Activated T-cell treated with anti-CD3 and anti-CD28 coated beads, Interleukin-2, amount 50 U/mL, for 24 hours (primary cell): ENCODE measurements at places on chromosomes 6 and 20.

GRCh38 chr6:114020196-114020595 lies 49.2 kb upstream of the HDAC2 start:
- DNase-seq = no peak

GRCh38 chr6:17962436-17963031 lies 24.9 kb downstream of the KIF13A start:
- DNase-seq = no peak

- DNase-seq = no peak
Measured at GRCh38 chr6:136790411-136791295, 1.6 kb downstream of the MAP3K5 start.

DNA sequence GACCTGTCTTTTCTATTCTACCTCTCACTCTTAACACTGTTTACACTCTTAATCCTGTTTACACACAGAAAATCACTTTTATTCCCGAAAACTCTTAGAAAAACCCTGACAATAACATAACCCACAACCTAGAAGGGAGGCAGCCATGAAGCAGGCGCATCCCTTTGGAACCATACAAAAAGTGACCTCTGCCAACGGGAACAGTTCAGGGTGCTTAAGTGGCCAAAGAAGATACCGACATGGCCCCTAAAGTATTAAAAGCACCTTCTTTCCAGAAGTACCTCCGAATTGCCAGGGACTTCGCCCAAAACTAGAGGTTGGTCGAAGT lies 490 bp downstream of the MMUT start:
- no peak for DNase-seq

GRCh38 chr6:111691345-111692225 lies 85.9 kb upstream of the TRAF3IP2 start:
- DNase-seq = no peak

- no peak for DNase-seq
Measured at GRCh38 chr6:135222623-135223022, 41.5 kb downstream of the MYB start.

GRCh38 chr20:32839227-32839981 lies 19.3 kb upstream of the EFCAB8 start:
- no peak for DNase-seq

DNA sequence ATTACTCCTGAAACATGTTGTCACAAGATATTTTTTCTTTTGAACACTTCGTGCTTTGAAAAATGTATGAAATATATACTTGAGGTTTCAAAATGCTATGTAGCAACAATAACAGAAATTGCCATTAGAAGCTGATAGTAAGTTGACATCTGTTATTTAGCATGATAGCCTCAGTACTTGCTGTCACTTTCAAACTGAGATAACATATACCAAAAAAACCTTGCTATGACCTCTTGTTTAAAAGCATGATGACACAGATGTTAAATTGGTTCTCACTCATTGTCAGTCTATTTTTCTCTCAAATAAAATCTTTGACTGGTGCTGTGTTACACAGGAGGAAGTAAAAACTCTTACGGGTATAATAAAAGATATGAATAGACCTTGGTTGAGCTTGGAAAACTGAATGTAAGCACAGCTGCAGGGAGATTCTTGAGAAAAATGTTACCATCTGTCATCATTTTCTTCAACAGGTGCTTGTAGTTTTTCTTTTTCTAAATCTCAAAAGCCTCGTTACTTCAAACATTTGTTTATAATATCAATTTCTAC lies 18.6 kb downstream of the MOXD1 start:
- DNase-seq = no peak

GRCh38 chr20:63206878-63207277 lies 9.1 kb downstream of the YTHDF1 start:
- no peak for DNase-seq

GRCh38 chr6:98067375-98067774 lies 767.0 kb upstream of the POU3F2 start:
- DNase-seq = no peak

GRCh38 chr6:169344750-169345065 lies 91.1 kb upstream of the THBS2 start:
- DNase-seq = no peak

- no peak for DNase-seq
Measured at GRCh38 chr6:127381384-127381783, 38.0 kb upstream of the ECHDC1 start.

- DNase-seq = no peak
Measured at GRCh38 chr6:19999319-20000191, 162.4 kb downstream of the ID4 start.

- DNase-seq = no peak
Measured at GRCh38 chr6:95819939-95820338, 195.8 kb upstream of the FUT9 start.

DNA sequence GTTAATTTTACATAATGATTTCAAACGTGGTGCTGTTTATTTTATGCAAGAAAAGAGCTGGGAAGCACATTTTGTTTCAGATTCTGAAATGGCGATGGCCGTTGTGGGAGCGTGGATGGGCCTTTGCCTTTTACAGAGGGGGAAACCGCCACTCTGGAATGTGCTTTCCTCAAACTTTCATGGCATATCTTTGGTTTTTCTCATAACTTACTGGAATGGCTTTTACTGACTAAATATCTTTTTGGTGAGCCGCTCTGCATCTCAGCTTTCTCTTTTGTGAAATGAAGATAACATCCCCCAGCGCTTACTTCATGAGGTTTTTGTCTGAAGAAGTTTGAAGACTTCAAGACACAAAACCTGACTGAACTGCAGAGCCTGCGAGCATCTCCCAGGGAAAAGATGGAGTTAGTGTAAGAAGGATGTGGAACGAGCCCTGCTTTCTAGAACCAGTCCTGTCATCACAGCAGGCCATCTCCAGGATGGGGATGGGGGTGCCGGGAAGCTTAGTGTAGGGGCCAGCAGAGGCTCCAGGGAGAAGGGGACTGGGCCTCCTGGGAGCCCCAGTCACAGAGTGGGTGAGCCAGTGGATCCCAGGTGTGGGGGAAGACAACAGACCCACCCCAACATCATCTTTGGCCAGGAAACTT lies 61.8 kb upstream of the TIAM2 start:
- no peak for DNase-seq

DNA sequence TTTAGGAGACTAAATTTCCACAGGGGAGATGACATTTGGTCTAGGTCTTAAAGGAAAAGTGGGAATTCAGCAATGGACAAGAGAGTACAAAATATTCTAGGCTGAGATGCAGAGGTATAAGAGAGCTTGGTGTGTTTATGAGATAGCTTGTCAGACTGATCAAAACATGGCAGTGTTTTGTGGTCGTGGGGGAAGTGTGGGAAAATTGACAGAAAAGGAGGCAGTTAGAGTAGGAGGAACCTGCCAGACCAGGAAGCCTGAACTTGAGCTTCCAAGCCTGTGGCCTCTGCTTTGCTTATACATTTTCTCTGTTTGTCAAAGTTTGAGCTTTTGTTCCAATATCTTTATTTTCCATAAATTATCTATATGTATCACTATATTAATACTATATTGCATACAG lies 69.5 kb upstream of the MAP3K7 start:
- no peak for DNase-seq

DNA sequence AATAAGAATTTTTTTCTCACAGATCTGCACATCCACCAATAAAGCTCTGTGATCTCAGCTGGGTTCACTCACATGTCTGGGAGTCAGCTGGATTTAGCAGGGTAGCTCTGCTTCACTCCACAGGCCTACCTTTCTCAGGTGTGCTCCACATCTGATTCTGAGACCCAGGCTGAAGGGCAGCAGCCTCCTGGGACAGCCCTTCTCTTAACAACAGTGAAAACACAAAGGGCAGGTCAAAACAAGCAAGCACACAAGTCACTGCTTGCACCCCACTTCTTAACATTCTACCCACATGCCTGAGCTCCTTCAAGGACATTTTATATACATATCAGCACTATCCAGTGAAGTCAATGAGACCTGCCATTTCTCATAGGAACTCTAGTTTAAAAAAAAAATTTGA lies 96.0 kb upstream of the MAP3K4 start:
- no peak for DNase-seq

DNA sequence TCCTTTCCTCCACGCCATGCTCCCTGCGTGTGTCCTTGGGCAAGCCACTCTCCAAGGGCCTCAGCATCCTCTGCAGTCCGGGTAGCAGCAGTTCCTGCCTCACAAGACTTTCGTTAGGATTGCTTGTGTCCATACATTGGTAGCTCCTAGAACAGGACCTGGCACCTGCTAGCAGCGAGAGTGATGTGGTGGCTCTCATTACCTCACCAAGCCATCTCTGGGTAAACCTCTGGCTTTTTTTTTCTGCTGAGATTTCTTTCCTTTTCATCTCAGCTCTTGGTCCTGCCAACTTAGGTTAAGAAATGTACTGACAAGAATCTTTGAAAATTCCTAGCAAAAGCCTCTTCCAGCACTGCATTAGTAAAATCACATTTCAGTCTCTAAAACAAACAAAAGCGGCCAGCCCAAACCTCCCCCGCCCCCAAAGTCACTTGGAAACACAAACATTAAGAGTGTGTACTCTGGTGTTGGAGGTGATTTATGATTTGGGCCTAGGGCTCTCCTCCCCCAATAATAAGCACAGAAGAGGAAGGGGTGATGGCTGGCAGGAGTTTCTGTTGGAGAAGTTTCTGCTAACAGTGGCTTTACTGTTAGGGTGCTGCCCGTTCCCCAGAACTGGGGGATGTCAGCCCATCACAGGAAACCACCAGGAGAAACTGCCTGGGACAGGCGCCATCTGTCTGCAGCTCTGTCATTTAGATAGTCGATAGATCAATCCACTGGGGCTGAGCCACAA lies 199.2 kb downstream of the CD83 start:
- DNase-seq = no peak

GRCh38 chr6:121338366-121338765 lies 4.1 kb upstream of the TBC1D32 start:
- DNase-seq = no peak

GRCh38 chr20:62196286-62196685 lies 13.5 kb downstream of the MTG2 start:
- DNase-seq = no peak

DNA sequence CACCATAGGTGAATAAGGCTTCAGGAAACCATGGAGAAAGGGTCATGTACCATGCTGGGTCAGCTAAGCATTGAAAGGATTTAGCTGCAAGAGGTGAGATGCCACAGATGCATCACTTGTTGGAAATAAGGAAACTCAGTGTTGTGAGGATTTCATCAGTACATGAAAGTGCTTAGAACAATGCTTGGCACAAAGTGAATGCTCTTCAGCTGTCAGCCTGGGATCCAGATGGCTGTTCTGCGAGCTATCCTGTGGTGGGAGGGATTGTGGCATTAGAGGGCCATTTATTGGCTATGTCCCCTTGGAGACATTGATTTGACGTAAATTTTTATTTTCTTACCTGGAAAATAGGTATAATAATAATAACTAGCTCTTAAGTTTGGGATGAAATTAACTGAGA lies 53.0 kb downstream of the ELOVL2 start:
- DNase-seq = no peak

GRCh38 chr6:166032366-166033200 lies 135.1 kb downstream of the TBXT start:
- DNase-seq = no peak

DNA sequence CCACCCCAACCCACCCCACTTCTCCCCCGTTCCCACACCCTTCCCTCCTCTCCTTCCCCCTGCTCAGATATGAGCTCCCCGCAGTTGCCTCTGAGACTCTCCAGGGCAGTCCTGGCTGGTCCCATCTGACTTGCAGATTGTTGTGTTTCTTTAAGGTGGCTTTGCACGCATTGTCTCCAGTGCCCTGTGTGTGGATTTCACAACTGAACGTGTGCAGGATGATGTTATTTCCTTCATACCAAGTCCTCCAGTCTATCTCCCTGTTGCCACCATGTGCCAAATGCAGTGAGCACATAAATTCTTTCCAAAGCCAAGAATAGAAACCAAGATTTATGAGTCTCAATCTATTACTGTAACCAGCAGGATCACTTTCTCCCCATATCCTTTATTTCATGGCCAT lies 79.1 kb downstream of the TMEM242 start:
- DNase-seq = no peak

GRCh38 chr6:106188104-106188794 lies 102.1 kb downstream of the PRDM1 start:
- DNase-seq = no peak

- DNase-seq = no peak
Measured at GRCh38 chr6:156590482-156590881, 186.7 kb upstream of the ARID1B start.
